ENCODE measurements at places on chromosomes 2 and 18.

DNA sequence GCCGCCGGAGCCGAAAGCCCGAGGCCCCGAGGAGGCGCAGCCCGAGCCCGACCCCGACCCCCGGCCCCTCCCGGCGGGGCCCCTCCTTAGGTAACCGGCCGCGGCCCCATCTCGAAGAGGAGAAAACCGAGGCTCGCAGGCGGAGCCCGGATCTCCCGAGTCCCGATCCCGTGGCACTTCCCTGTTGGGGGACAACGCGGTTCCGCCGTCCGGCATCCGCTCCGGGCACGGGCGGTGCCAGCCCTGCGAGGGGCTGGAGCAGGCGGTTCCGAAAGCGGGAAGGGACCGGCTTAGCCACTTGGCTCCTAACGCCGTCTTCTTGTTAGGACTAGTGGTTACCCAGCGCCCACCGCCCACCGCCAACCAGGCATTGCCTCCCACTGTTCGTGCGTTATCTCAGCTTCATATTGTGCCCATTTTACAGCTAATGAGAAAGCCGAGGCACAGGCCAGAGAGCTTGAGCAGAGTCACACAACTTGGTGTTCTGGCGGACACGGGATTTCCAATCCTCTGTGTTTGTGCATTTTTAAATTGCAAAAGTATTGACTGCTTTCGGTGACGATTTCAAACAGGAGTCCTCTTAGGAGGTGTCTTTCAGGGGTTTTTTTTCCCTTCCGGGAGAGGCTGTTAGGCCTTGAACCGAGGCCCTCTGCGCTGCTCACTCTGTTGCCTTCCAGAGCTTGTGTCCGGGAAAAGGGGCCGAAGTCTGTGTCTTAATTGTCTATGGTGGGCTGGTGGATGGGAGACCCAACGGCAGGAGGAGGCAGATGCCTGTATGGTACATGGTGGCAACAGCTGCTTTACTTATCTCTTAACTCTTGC, 562 bp downstream of the CENPA start:
- peak; percentile 39 for DNase-seq

- no peak for DNase-seq
Observed at GRCh38 chr18:44742718-44743311, 62.1 kb downstream of the SETBP1 start.

DNA sequence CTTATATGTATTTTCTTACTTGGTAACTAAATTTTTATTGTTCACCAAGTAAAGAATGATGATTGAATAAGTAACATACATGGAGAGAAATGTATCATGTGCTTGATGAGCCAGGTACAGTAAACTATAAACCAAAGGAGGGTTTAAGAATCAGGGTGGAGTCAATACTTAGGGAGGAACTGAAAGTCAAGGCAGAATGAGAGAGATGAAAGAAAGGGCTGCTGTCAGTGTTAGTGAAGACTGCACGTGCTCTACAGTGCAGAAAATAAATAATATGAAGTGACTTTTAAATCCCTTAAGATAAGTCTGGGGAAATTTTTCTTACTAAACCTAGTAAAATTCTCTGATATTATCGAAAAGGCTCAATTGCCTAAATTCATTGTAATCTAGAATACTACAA, 986.0 kb downstream of the DSC3 start:
- no peak for DNase-seq

- peak; percentile 26 for DNase-seq
Observed at GRCh38 chr18:58045242-58046092, 1.4 kb downstream of the NEDD4L start.

- no peak for DNase-seq
Observed at GRCh38 chr2:5393474-5393873, 298.7 kb upstream of the SOX11 start.

- peak; percentile 46 for DNase-seq
Observed at GRCh38 chr2:31136732-31137131, 1.5 kb downstream of the GALNT14 start.

DNA sequence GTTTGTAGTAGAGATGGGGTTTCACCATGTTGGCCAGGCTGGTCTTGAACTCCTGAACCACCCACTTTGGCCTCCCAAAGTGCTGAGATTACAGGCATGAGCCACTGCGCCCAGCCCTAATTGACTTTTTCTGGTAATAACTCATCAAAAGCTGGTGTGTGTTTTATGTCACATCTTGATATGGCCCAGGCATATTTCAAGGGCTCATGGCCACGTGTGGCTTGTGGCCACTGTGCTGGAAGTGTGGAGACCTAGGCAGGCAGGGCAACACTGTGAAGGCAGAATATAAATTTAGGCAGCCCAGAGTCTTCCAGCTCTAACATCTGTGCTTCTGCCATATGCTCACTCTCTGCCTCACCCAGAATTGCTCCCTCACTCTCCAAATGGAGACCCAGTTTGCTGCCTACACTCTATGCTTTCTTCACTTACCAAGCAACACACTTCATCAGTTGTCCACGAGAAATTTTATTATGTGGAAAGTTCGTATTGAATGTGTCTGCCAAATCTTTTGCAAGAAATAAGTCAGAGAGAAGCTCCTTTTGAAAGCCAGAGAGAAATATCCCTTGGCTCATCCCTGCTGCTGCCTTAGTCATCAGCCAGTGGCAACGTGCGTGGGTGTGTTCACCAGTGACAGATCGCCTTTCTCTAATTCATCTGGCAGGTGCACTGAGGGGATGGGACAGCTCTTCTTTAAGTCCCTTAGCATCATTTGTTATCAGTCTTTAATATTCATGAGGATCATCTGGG, 129.4 kb upstream of the CXCR4 start:
- DNase-seq = no peak

DNA sequence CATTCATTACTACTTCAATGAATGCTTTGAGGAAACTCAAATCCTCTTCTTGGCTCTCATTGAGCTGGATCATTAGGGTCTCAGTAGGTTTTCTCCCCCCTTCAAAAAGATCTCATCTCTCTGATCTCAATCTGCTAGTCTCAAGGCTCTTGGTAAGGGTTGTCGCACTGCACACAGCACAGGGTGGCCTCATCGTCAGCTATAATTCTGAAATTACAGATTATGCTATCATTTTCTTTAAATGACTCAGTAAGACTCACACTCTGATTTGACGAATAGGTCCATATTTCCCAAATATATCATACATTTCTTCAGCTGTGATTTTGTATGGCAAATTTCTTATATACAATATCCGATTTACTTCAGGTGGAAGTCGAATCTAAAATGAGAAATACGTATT, 2.3 kb downstream of the SF3B6 start:
- DNase-seq = no peak

GRCh38 chr18:5173236-5173635, 23.8 kb downstream of the AKAIN1 start:
- no peak for DNase-seq

GRCh38 chr2:201517094-201517493, 65.6 kb downstream of the STRADB start:
- DNase-seq = no peak

DNA sequence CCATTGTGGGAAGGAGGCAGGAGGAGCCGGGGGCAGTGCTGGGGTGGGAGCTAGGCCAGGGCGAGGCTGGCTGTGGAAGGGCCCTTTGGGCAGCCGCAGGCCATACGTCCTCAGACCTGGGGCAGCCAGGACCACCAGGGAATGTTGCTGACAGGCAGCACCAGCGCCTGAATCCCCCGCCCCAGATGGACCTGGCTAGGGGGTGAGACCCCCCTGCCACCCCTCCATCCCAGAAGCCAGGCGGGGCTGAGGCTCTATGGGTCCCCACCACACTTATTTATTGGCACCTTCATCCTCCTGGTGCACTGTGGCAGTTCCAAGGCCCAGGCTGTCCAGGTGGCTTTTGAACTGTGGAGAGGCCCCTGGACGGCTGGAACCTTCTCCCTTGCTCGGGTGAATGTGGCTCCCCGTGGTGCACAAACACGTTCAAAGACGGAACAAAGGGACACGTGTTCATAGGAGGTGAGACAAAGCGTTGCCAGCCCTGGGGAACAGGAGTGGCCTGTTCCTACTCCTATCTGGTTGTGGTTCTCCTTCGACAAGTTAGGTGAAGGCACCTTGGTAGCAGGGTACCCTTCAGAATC, 35.1 kb downstream of the RAMP1 start:
- DNase-seq = no peak
